Cardiac muscle cell (in vitro differentiated cells and primary cell): ENCODE measurements at places on chromosomes 4 and X. TPM values are rescaled to one million over a fixed set of nuclear protein-coding genes. Genes with fewer than 3 reads are reported as not detected.

DNA sequence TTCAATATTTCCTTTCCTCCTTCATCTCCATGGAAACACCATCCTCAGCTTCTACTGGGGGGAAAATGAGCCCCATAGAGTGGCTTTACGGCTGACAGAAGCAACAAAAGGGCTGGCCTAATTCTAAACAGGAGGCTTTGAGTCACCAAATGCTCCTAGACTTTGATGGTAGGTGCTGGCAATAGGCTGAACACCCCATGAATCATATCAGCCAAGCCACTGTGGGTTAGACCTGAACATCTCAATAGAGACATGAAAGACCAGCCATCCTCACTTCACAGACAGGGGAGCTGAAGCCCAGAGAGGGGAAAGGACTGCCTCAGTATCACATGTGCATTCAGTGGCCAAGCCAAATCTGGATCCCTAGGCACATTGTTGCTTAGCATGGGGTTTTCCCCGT is 107.6 kb downstream of the AMER1 start:
- DNase-seq = no peak

DNA sequence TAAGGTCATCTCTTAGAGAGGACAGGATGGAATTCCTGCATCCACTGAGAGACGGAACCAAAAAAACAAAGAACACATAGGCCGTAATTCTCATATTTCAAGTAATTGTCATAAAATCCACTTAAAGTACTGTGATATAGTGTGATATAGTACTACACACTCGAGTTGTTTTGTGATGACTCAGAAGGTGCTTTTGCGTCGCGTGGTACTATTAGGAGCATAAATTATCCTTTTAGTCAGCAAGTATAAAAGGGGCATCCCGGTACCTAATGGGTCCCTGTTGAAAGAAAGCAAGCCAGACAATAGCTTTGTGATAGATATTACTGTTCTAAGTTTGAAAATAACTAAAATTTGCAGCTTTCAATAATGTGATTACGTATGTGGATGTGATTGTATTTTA is 55.3 kb downstream of the GPR143 start:
- DNase-seq = no peak

DNA sequence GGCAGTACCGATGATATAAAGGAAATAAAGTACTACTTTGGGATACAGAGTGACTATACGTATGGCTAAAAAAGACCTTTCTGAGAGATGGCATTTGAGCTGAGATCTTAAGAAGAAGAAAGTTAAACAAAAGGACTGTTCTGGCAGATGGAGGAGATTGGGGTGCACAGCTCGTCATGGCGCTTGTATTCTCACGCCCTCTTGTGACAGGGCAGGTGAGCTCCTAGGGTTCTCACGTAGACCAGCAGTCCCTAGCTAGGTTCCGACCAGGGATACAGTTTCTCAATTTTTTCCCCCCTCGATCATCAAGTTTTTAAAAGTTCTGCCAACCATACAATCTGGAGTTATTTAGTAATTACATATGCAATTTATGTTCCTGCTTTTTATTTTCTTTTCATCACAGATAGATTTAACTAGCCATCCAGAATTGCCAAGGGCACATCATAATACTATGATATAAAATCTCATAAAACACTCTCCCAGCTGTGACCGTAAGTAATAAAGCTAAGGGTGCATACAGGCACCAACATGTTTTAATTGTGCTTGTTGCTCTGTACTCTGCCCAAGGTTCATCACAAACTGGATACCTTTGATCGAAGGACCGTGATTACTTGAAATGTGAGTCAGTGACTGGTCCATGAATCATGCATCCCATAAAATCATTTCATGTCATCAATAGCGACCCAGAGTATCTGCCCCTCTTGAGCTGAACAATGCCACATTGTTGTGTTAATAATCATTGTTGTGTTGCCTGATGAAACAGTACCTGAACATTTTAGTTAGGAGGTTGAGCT is 69.4 kb upstream of the ZNF518B start:
- no peak for DNase-seq

DNA sequence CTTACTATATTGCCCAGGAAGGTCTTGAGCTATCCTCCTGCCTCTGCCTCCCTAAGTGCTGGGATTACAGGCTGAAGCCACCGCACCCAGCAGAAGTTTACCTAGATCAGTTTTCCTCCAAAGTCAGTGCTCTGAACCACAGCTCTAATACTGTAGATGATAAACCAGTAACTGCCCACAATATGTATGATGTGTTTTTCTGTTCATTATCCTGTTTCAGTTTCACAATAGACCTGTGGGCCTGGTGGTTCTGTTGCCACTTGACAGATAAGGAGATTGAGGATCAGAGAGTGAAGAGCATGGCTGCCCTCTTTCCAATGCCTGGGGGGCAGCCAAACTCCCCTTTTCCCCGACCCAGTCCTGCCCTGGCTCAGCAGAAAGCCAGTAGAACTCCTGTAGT is 87.0 kb downstream of the EFNB1 start:
- no peak for DNase-seq

GRCh38 chrX:135489542-135489941 is 30.9 kb upstream of the INTS6L start:
- DNase-seq = no peak

DNA sequence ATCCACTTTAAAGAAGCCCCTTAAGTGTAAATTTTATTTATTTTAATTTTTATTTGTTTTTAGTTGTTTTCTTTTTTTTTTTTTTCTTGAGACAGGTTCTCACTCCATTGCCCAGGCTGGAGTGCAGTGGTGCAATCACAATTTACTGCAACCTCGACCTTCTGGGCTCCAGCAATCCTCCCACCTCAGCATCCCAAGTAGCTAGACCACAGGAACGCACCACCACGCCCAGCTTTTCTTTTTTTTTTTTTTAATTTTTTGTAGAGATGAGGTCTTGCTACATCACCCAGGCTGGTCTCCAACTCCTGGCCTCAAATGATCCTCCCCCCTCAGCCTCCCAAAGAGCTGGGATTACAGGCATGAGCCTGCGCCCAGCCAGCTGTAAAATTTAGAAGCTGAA is 6.0 kb downstream of the SAT1 start:
- peak; percentile 47 for DNase-seq

Gene MEPE
- not detected in 2 replicates for total RNA-seq

Gene F11
- total RNA-seq = not detected in 2 replicates

Gene SH3RF1
- total RNA-seq = 4.3 and 4.8 TPM in 2 replicates

Gene ADH6
- total RNA-seq = not detected in 2 replicates

Gene USP17L18
- not detected in 2 replicates for total RNA-seq
